Large intestine (tissue), 12 donors: ENCODE measurements at places on chromosomes 5 and 9. TPM values are rescaled to one million over a fixed set of nuclear protein-coding genes. Genes with fewer than 3 reads are reported as not detected.

DNA sequence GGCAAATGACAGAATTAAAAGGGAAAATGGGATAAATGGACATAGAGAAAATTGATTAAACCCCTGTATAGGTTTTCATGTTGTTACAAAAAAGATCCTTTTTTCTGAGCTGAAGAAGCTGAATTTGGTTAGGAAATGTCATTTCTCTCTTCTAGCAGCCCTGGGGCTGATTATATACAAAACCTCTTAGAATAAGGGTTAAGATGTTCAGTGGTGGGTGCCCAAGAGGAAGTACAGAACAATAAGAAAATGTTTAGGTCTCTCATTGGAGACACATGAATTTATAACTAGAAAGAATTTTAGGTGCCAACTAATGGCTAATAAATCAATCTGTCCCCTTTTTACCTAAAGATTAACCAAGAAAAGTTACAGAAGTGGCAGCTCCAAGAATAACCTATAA is 14.2 kb downstream of the ABHD17B start:
- DNase-seq: no peak

DNA sequence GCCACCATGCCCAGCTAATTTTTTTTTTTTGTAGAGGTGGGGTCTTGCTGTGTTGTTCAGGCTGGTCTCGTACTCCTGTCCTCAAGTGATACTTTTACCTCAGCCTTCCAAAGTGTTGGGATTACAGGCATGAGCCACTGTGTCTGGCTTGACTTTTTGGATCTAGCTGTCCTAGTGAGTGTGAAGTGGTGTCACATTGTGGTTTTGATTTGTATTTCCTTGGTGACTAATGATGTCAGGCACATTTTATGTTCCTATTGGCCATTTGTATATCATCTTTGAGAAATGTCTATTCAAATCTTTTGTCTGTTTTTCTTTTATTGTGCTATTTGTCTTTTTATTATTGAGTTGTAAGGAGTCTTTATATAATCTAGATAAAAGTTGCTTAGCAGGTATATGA is 53.5 kb upstream of the MCCC2 start:
- peak; percentile 3 for DNase-seq

DNA sequence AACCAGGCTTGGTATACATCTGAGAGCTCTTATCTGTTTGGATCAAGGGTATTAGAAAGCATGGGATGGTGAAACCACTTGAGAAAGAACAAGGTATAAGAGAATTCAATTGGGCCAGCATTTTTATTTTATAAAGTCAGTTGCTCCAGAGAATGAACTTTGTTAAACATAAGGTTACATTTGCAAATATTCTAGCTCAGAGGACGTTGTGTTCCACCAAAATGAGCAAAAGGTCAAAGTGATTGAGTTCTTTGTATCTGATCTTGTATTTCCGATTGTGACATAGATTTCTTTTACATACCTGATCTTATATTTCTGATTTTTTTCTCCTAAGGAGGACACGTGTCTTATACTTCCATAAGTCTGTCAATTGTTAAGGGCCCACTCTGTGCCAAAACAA is 8.6 kb upstream of the STARD4 start:
- DNase-seq: no peak

GRCh38 chr5:87948486-87948885 is 320.2 kb downstream of the TMEM161B start:
- DNase-seq: no peak

GRCh38 chr9:135908093-135908753 is 877 bp upstream of the CAMSAP1 start:
- no peak for DNase-seq

The TMEM215 gene
- polyA plus RNA-seq: 0.06 TPM

- no peak for DNase-seq
Observed at GRCh38 chr9:127022913-127023660, 99.3 kb downstream of the ANGPTL2 start.

GRCh38 chr5:172733131-172733973 is 37.6 kb downstream of the DUSP1 start:
- DNase-seq: peak; percentile 89

DNA sequence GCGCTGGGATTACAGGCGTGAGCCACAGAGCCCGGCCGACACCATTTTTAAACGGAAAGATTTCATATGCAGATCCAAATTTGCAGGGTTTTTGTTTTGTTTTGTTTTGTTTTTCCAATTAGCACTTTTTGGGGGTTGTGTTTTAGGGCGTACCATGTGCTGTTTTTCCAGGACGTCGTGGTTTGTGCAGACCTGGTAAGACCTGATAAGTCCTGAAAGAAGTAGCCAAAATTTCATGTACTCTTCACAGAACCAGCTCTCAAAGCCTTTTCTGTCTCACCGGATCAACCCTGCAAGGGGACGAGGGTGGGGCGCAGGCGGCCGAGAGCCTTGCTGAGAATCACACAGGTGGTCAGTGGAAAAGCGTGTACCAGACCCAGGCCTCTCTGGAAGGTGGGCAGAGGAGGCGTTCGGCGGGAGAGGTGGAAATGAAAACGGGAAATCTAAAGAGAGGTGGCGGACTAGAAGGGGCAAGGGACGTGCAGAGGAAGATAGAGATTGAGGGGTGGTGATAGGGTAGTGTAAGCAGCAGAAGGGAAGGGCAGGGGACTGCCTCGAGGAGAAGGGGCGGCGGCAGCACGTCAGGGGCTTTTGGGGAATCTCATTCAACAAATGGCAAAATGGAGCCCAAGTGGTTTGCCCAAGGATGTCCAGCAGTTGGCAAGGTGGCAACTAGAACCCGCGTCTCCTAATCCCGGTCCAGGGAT is 1.1 kb upstream of the FAF2 start:
- no peak for DNase-seq

DNA sequence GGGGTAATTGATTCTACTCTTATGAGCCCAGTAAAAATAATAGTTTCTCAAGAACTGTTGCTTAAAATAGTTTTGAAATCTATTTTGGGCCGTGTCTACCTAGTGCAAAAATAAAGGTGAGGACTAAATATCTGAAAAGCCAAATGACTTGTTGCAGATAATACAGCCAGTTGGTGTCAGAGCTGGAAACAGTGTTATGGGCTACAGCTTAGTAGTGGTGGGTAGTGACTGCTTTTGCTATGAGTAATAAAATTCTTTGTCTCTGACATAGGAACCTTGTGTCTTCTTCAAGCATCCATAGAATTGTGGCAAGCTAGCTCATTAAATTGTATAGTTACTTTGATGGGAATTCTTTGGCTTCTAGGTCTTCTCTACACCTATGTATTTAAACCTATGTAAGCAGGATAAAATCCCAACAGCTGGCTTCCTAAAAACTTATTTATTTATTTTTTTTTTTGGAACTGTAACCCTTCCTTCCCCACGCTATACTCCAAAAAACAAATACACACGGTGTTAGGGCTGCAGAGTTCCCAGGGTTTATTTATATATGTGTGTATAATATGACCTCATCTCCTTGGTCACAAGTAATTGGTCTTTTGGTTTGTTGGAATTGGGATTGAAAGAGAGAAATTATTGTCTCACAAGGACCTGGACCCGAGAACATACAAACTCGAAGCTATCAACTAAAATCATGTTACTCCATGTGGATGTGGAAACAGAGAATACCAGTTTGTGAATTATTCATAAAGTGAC is 138.0 kb downstream of the NUDT12 start:
- no peak for DNase-seq

The ZDHHC11B gene
- polyA plus RNA-seq: 16.1 TPM

DNA sequence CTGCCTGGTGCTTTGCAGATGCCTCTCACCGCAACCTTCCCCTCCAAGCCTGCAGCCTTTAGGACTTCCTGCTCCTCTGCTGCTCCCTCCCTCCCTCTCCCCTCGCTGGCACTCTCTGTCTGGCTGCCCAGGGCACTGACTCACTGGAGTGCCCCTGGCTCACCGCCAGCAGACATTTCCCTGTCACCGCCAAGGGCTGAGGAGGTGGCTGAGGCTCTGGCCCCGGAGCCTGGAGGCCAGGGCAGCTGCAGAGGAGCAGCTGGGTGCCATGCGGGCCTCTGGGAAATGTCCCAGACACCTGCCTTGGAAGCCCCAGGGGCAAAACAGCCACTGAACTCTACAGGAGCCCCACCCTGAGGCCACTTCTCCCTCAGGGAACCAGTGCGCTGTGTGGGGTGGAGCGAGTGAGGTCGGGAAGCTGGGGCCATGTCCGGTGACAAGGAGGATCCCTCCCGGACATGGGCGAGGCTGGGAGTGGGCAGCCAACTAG is 53.4 kb downstream of the TENT4A start:
- peak; percentile 17 for DNase-seq

DNA sequence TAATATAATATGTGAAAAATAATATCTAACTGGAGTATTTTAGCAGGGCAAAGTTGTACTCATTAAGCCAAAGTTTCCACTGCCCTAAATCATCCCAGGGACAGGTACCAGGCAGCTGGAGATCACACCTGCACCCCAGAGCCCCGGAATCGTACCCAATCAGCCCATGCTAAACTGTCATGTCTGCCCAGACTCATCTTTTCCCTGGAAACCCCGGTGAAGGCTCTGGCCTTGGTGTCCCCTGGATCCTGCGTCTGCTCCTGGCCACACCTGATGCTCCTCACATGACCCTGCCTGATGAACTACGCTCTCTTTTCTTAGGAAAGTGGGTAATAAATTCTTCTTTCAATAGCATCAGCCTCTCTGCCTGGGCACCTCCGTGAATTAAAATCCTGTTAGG is 15.6 kb upstream of the IRX2 start:
- no peak for DNase-seq

DNA sequence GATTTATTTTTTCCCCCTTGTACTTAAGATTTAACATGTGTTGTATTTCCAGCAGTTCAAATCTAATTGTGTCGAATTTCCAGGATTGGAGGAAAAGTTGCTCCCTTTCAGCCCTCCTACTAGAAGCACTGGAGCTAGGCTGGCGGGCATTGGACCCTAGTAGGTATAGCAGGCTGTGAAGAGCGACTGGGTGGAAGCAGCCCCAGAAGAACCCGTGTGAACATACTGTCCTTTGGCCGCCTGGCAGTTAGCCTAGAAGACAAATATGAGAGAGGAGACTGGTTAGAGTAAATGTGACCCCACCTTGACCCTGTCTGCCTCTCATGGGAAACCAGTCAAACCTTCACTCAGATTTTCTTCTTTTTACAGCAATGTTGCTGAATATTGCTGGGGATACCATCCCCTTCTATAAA is 13.9 kb downstream of the ALDOB start:
- DNase-seq: peak; percentile 61

GRCh38 chr5:28400076-28400475 is 1361.7 kb upstream of the CDH9 start:
- no peak for DNase-seq

GRCh38 chr9:96449523-96449844 is 485 bp upstream of the HABP4 start:
- no peak for DNase-seq

DNA sequence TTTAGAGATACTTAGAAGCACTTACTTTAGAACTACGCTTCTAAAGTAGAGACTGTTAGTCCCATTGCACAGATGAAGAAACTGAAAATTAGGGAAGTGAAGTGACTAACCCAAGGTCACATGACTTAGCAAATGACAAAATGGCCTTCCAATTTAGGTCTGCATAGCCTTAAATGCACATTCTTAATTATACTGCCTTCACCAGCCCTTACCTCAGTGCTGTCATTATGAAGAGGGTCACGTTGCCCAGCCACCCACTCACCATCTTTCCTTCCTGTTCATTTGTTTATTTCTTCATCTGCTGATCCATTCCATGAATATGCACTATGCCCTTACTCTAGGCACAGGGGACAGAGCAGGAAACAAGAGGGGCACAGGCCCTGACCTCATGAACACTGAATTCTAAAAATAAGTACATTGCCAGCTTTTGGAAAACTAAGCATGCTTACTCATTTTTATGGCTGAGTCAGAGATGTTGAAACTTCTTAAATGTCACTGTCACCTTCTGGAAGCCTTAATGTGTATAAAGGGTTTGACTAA is 8.6 kb downstream of the HAVCR2 start:
- DNase-seq: no peak

DNA sequence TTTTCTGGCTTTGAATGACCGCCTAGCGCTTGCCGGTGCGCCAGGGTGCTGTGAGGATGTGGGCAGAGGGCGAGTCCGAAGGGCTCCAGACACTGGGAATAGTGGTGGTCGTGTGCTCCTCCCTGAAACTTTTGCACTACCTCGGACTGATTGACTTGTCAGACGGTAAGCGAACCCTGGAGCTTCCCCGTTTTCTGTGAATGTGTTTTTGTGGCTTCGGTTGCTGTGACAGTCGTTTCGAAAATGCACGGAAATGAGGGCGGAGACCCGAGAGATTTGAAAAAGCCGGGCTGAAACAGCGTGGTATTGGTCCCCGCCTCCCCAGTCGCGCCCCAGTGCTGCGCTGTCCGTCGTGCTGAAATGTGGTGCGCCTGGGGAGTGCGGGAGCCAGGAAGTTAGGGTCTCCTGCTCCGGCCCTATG is 102.5 kb upstream of the GABRP start:
- DNase-seq: peak; percentile 13

- no peak for DNase-seq
Observed at GRCh38 chr5:128082551-128083032, 974 bp upstream of the SLC12A2 start.

DNA sequence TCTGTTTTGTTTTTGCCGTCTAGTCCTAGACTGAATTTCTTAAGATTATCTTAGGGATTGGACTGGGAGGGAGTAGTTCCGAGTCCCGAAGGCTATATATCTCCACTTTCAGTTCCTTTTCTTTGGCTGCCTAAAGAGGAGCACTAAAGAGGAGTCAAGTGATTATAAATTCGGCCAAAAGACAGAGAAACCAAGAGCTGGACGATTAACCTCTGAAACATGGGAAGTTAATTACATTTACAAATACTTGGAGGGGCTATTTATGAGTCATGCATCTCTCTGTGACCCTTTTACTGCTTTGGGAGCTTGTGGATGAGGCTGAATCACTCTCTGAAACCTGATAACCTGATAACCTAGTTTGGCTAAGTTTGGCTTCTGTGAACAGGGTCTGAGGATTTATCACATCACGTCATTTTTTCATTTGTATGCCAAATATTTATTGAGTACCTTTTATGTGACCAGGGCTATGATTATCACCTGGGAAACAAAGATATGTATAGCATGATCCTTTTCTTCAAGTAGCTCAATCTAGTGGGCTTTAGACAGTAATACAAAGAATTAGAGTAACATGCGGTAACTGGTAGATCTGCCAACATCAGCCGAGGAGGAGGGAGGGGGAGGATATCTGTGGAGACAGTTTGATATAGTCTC is 180.9 kb downstream of the CD180 start:
- DNase-seq: peak; percentile 45

DNA sequence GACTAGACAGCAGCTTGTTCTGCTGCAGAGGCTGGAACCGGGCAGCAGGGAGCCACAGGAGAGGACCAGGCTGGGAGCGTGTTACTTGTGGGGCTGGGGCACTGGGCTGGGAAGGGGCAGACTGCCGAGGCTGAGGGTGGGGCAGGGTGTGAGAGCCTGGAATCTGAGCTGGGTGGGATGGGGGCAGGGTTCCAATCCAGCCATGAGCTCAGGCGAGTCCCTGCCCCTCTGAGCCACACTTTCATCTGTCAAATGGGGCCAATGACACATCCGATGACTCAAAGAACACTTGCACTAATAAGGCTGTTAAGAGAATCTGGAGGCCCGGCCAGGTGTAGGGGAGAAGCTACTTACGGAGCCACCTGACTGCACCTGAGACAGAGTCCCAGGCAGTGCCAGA is 18.7 kb upstream of the WDR38 start:
- peak; percentile 89 for DNase-seq
